ENCODE measurements at places on chromosomes 2 and 18.
A peak's percentile ranks its signal among the peaks of the same experiment; 100 is the strongest.

GRCh38 chr2:111030260-111030891 lies 90.3 kb upstream of the BCL2L11 start:
- no peaks in the 10 kb centered on the region for H3K27me3 ChIP-seq
- H3K36me3 ChIP-seq, result no peaks in the 10 kb centered on the region

DNA sequence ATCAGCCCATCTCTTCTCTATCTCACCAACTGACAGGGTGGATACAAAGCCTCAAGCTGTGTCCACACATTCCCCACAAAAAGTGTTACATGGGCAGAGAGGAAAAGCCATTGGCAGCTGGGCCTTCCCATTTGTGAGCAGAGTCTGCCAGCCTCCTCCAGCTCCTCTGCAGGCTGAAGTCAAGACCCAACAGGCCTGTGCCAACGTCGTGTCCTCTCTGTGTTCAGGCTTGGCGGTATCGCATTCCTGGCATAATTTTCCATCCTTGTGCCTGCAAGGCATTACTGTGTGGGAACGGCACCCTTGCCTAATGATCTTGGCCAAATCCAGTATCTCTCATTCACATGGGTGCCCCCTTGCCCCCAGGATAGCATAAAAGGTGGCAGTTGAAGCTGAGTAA lies 41.5 kb upstream of the APCDD1 start:
- no peaks in the 10 kb centered on the region for H3K4me1 ChIP-seq
- DNase-seq, result no peak
- no peaks in the 10 kb centered on the region for H3K27me3 ChIP-seq
- H3K36me3 ChIP-seq, result no peaks in the 10 kb centered on the region
- H3K27ac ChIP-seq, result no peak overlapping the region

DNA sequence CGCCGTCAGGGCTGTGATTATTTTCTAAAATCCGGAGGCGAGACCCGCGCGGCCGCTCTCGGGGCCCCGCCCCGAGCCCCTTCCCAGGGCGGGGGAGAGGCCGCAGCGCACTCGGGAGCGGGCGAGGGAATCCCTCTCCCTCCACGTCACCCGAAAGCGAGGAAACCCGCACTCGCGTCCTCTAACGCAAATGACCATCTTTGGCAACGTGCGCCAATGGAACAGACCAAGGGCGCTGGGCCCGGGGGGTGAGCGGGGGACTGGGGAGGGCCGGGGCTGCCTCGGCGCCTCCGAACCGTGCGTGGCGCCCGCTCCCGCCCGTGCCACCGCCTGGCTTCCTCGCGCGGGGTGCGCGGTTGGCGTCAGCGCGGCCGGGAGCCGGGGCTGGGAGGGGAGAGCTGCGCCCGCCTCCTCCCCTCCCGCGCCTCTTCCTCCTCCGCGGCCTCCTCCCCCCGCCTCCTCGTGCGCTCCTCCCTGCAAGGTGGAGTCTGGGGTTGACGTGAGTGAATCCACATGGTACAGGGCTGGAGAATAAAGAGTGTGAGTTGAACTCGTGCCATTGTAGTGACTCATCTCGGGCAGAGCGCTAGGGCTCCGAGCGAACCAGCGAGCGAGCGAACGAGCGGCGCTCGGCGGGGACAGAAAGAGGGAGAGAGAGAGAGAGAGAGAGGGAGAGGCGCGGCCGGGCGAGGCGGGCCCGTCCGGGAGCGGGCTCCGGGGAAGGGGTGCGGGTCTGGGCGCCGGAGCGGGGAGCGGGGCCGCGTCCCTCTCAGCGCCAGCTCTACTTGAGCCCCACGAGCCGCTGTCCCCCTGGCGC lies at the start of gene FOSL2:
Gene FOSL2, plus strand, starts transcription at position 562 of the 817 bp plus-strand sequence. CDS start 863 bp downstream, outside the sequence.
- H3K4me1 ChIP-seq, result peaks cover 13% of the 10 kb centered on the region
- H3K27ac ChIP-seq, result peak within 1 kb of the TSS; percentile 100
- H3K4me3 ChIP-seq, result peak within 1 kb of the TSS; percentile 94
- no peaks in the 10 kb centered on the region for H3K36me3 ChIP-seq
- DNase-seq, result peak; percentile 97

DNA sequence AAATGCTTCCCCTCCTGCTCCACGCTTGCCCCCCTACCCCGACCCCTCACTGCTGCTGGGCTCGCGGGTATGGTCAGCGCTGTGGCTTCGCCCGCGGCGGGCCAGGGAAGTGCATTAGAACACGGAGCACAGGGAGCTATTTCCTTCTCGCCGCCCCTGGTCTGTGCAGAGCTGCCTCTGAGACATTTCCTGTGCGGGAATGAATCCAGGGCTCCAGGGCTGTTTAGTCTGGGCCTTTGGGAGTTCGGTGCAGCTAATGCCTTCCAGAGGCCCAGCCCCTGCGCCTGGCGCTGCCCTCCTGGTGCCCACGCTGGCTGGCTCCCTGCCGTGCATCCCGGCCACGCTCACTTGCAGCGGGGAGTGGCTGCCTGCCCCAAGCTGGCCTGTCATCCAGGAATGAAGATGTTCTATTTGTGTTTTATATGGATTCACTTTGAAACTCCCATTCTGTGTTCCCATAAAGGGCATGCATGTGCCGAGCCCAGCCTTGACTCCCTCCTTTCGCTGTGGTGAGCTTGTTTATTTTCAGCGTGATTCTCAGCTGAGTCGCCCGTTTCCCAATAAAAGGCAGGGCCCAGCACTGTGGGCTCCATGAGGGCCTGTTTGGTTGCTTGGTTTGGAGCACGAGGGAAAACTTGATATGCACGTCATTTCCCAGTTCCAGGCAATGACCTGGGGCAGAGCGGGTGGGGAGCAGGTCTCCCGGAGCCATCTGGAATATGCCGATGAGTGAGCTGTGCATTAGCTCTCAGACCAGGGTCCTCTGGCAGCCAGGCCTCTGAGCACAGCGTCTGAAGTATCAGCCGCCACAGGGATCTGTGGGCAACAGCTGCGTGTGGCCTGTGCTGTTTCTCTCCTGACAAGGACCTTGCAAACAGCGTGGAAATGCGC lies 42.7 kb downstream of the SH3RF3 start:
- no peak overlapping the region for H3K4me3 ChIP-seq
- peaks cover 19% of the 10 kb centered on the region for H3K4me1 ChIP-seq
- H3K27ac ChIP-seq, result peak overlapping the region; percentile 24
- peak; percentile 23 for DNase-seq

DNA sequence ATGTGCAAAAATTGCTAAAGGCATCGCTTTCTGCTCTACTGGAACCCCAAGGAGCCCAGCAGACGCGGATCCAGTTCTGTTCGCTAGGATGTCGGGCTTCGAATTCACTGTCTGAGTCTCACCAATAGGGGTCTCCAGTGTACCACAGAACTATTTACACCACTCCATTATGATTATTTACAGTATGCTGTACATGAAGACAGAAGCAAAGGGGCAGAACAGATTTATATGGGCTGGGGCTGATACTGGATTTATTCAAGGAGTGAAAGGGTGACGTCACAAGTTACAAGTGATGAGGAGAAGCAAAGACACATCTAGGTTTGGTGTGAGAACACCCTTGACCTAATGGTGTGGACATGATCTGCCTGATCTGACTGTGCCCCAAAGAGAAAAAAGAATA lies 185.3 kb upstream of the ATP5MC3 start:
- no peak overlapping the region for H3K27ac ChIP-seq
- DNase-seq, result no peak
- H3K27me3 ChIP-seq, result no peaks in the 10 kb centered on the region
- no peaks in the 10 kb centered on the region for H3K36me3 ChIP-seq
- no peak overlapping the region for H3K4me3 ChIP-seq

DNA sequence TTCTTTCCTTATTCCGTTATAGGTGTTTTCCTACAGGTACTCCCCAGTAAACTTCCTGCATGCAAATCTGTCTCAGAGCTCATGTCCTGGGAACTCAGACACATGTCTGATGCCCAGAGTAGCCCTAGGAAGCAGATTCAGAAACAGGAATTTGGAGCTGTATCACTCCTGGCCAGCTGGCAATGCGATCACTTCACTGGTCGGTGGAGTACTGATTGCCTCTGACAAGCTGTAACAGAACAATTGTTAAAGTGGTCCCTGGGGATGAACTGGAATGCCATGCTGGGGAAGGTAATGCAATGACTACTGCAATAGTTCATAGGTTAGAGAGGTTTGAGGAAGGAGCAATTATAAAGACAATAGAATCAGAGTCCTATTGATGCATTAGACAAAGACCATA lies 131.6 kb upstream of the DOCK10 start:
- no peak for DNase-seq
- H3K27ac ChIP-seq, result no peak overlapping the region
- H3K4me1 ChIP-seq, result peaks cover 3% of the 10 kb centered on the region
- no peaks in the 10 kb centered on the region for H3K27me3 ChIP-seq
- H3K4me3 ChIP-seq, result no peak overlapping the region

GRCh38 chr2:157087373-157088002 lies 170.0 kb upstream of the GALNT5 start:
- no peak overlapping the region for H3K4me3 ChIP-seq
- H3K27ac ChIP-seq, result no peak overlapping the region
- DNase-seq, result no peak
- H3K36me3 ChIP-seq, result no peaks in the 10 kb centered on the region

DNA sequence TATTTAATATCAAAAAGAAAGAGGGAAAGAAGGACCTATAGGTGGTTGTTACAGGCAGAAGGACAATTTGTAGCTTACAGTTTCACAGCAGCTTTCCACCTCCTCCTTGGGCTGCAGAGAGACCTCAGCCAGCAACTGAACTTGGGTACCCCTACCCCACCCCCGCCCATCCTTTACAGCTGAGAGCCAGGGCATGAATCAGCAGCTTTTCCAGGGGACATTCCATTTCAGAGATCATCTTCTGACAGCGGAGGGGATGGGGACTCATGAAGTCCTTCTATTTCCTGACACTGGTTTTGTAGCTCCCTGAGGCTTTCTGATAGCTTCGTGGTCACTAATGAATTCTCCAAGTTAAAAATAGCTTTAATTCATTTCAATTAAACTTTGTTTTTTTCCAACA lies 96.4 kb downstream of the ITGB1BP1 start:
- H3K27ac ChIP-seq, result peak overlapping the region; percentile 89
- H3K4me1 ChIP-seq, result peaks cover 31% of the 10 kb centered on the region
- peaks cover 3% of the 10 kb centered on the region for H3K36me3 ChIP-seq
- DNase-seq, result no peak
- H3K4me3 ChIP-seq, result no peak overlapping the region

All from thyroid gland (tissue), 4 donors.